H1 (cell line): ENCODE measurements at places on chromosomes 16 and 17.

DNA sequence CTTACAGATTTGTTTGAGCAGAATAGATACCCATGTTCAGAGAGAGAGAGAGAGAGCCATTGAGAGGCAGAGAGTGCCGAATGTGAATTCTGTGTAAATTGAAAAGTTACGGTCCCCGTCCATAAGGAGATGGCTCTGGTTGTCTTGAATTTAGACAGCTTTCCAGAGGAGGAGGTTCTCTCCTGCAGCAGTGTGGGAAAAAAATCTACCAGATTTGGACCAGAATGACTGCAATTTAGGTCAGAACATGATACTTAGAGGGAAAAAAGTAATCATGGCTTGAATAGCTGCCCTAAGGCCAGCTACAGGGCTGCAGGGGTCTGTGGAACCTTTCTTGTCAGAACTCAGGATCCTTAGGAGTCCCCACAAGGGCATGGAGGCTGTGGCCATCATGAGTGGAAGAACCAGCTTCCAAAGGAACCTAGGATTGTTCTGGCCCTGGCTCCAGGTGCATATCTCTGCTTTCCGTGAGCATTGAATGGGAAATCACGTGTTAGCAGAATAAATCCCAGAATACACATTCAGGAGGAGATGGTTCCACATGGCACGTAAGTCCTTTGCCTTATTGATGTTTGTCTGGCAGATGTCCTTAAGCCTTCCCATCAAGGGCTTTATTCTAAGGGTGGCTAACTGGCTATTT is 13.0 kb downstream of the PITPNC1 start:
- H3K27ac ChIP-seq: no peak overlapping the region
- H3K4me1 ChIP-seq: no peaks in the 10 kb centered on the region
- H3K36me3 ChIP-seq: no peaks in the 10 kb centered on the region
- no peak overlapping the region for H3K4me3 ChIP-seq
- DNase-seq: no peak

GRCh38 chr16:29875206-29875605 is 12.2 kb upstream of the CDIPT start:
- DNase-seq: no peak
- H3K4me3 ChIP-seq: no peak overlapping the region
- H3K27me3 ChIP-seq: no peaks in the 10 kb centered on the region
- H3K36me3 ChIP-seq: peaks cover 3% of the 10 kb centered on the region; the same call in 1 of the 2 replicates
- peaks cover 6% of the 10 kb centered on the region for H3K4me1 ChIP-seq
- no peak overlapping the region for H3K27ac ChIP-seq

GRCh38 chr17:82178499-82179261 is 34.0 kb downstream of the CCDC57 start:
- H3K4me3 ChIP-seq: no peak overlapping the region
- DNase-seq: no peak
- H3K27ac ChIP-seq: no peak overlapping the region
- peaks cover 59% of the 10 kb centered on the region for H3K27me3 ChIP-seq
- no peaks in the 10 kb centered on the region for H3K36me3 ChIP-seq

DNA sequence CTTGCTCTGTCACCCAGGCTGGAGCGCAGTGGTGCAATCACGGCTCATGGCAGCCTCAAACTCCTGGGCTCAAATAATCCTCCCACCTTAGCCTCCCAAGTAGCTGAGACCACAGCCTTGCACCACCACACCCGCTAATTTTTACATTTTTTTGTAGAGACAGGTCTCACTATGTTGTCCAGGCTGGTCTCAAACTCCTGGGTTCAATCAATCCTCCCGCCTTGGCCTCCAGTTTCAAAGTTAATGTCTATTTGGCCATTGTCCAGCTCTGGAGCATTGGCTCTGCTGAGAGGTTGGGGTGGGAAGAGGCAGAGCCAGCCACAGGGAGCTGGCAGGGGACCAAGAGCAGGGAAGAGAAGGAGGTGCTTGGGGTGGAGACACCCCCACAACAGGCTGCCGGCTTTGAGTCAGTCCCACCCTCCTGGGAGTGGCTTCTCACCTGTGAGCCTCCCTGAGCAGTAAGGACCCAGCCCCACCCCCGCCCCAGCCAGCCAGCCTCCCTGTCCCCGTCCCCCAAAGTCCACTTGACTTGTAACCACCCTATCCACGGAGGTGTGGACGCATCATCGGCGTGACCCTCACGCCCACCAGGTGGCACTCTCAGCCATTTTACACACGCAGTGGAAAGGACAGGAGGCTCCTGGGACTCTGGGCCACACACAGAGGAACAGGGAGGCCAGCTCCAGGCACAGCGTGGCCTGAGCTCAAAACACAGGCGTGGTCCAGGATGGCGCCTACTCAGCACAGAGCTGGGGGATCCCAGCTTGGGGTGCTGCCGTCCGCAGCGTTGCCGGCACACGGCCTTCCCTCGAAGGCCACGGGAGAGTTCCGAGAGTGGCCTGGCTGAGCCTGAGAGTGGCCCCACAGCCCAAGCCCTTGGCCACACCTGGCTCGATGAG is 22.8 kb upstream of the PVALEF start:
- H3K36me3 ChIP-seq: no peaks in the 10 kb centered on the region
- H3K4me3 ChIP-seq: no peak overlapping the region
- DNase-seq: peak; percentile 47
- no peaks in the 10 kb centered on the region; the same call in 1 of the 2 replicates for H3K4me1 ChIP-seq

- H3K27ac ChIP-seq: no peak overlapping the region
- H3K27me3 ChIP-seq: no peaks in the 10 kb centered on the region
- no peak for DNase-seq
Measured at GRCh38 chr16:8717892-8718415, 43.5 kb downstream of the ABAT start.

DNA sequence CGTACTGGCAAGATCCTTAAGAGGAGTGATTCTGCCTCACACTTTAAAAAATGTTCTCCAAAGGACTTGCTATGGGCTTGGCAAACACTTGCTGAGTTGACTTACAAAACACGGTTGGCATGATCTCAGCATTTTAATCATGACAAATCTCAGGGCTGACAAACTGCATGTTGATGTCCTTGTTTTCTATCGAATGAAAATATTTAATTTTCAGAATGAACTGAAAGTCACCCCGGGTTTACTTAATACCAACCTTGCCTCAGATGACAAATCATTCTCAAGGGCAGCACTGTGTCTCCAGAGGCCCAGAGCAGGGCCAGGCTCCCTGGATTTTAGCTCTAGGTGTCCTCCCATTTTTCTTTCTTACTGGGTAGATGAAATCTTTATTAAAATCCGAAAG is 229.1 kb upstream of the ZFHX3 start:
- DNase-seq: no peak
- H3K27ac ChIP-seq: no peak overlapping the region
- H3K27me3 ChIP-seq: no peaks in the 10 kb centered on the region
- no peaks in the 10 kb centered on the region for H3K36me3 ChIP-seq

DNA sequence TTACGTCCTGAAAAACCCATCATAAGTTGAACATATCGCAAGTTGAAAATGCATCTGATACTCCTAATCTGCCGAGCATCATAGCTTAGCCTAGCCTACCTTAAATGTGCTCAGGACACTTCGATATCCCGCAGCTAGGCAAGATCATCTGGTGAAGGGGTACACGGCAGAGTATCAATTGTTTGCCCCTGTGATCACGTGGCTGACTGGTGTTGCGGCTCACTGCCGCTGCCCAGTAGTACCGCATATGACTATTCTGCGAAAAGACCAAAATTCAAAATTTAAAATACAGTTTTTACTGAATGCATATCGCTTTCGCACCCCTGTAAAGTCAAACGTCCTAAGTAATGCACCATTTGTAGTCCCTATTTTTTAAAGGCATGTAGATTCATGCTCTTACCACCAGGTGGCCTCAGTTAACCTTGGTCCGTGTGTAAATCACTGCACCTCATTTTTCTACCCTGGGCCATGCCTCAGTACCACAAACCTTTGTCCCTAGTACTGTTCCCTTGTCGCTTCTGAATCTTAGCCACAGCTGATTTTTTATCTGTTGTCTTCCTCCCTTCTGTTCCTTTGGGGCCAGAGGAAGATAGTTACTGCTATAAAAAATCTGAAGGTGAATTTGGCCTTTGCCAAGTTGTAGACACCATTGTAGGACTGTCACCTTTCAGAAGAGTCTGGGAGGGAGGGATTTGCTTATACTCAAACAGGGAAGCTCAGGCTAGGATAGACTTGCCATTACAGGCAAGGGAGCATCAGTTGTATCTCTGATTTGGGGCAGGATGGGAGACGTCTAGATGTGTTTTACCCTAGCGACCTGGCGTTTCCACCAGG is 34.4 kb downstream of the WWP2 start:
- DNase-seq: peak; percentile 60
- peaks cover 5% of the 10 kb centered on the region; the same call in 1 of the 2 replicates for H3K36me3 ChIP-seq
- no peak overlapping the region for H3K4me3 ChIP-seq

DNA sequence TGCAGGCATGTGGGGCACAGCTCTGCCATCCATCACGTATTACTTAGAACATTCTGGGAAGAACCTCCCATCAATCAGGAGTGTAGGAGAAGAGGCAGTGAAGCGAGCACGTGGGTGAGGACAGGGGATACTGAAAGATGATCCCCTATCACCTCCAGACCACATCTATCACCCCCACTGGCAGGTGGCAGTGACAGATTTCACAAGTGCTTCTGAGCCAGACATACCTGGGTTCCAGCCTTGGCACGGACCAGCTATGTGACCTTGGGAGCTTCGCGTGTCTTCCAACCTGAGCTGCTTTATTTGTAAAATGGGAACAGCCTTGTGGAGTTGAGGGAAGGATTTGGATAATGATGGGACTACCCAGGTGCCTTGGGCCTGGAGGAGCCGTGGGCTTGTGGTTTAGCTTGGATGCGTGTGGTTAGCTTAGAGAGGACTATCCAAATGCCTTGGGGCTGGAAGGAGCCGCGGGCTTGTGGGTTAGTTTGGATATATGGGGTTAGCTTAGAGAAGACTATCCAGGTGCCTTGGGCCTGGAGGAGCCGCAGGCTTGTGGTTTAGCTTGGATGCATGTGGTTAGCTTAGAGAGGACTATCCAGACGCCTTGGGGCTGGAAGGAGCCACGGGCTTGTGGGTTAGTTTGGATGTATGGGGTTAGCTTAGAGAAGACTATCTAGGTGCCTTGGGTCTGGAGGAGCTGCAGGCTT is 206.4 kb downstream of the ENGASE start:
- no peak overlapping the region for H3K4me3 ChIP-seq
- no peak for DNase-seq
- no peak overlapping the region for H3K27ac ChIP-seq
- no peaks in the 10 kb centered on the region for H3K27me3 ChIP-seq
- no peaks in the 10 kb centered on the region for H3K4me1 ChIP-seq
- no peaks in the 10 kb centered on the region for H3K36me3 ChIP-seq
